ENCODE measurements at places on chromosomes 7 and 10.

- peak; percentile 63 for DNase-seq
These were observed 229.5 kb upstream of the FZD1 start for GRCh38 chr7:91034459-91035368.

GRCh38 chr10:128029731-128030369 lies 96.4 kb downstream of the MKI67 start:
- no peak for DNase-seq

DNA sequence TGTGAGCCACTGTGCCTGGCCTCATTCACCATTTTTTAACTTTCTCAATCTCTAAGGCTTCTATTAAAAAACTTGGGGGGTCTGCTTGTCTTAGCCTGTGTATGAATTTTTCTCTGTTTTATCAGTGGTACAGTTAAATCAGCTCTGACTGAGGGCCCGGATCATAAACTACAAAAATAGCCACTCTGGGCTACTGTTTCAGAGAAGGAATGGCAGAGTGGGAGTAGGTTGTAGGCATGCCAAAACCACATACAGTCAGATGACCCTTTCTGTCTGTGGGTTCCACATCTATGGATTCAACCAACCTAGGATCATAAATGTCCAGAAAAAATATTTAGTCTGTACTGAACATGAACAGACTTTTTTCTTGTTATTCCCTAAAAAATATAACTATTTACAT lies 21.3 kb downstream of the TBC1D12 start:
- DNase-seq: peak; percentile 79

DNA sequence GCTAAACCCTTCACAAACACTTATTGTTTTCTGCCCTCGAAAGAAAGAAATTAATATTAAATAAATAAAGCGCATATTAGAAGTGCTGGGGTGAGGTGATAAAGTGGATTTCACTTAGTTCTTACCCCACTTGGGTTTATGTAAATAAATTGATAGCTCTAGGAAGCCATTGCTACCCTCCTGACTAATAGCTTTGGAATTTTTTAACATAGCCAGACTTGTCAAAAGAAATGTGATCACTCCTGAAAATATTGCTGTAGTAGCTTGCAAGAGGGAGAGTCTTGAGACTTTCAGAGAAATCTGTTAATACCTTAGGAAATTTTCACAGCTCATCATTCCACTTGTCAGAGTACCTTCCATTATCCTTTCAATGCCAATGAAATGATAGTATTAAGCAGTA lies 7.6 kb downstream of the ARL5B start:
- peak; percentile 77 for DNase-seq

GRCh38 chr7:92699560-92699959 lies 109.4 kb upstream of the FAM133B start:
- peak; percentile 44 for DNase-seq

DNA sequence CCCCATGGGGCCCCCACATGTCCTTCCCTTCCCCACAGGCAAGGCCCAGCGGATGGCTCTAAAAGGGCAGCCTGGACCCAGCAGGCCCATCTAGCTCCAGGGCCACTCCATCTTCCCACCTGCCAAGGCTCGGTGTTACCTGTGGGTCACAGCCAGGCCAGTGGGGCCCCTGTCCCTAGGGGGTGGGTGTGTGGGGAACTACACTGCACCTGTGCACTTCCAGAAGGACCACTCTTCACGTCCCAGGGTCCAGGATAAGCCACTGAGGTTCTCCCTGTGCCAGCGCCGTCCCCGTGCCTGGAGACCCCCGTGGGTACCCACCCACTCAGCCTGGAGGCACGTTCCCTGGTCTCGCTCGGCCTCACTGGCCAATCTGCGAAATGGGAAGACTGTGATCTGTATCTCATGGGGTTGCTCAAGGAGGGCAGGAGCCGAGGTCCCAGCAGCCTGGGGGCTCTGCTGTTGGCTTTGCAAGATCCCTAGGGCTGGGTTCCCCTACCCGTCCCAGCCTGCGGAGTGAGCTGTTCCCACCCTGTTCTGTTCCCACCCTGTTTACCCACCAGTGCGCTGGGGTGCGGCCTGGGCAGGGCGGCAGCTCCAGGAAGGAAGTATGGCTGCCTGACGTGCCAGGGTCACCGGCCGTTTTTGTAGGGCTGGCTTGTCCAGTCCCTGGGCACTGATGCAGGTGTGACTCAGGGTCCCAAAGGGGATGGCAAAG lies 4.6 kb downstream of the PWWP2B start:
- no peak for DNase-seq

- DNase-seq: no peak
These were observed 57.9 kb downstream of the GRB10 start for GRCh38 chr7:50724526-50725520.

DNA sequence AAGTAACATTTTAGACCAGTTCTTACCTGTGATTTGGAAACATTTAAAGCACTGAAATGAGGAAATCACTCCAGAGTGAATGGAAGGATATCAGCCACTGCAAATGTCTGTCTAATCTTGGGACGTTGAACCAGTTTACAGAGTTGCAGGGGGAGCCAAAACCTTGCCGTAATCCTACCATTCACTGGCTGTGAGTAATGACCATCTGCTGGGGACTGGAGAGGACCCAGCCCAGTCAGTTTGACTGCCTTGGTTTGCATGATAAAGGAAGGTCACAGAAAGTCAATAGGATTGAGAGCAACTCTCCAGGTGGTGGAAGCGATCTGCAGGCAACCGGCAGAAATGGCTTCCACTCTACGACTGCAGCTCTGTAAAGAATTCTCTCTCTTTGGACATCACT lies 167.2 kb downstream of the AKR1D1 start:
- no peak for DNase-seq

GRCh38 chr10:132978542-132978941 lies 36.2 kb upstream of the CFAP46 start:
- no peak for DNase-seq

DNA sequence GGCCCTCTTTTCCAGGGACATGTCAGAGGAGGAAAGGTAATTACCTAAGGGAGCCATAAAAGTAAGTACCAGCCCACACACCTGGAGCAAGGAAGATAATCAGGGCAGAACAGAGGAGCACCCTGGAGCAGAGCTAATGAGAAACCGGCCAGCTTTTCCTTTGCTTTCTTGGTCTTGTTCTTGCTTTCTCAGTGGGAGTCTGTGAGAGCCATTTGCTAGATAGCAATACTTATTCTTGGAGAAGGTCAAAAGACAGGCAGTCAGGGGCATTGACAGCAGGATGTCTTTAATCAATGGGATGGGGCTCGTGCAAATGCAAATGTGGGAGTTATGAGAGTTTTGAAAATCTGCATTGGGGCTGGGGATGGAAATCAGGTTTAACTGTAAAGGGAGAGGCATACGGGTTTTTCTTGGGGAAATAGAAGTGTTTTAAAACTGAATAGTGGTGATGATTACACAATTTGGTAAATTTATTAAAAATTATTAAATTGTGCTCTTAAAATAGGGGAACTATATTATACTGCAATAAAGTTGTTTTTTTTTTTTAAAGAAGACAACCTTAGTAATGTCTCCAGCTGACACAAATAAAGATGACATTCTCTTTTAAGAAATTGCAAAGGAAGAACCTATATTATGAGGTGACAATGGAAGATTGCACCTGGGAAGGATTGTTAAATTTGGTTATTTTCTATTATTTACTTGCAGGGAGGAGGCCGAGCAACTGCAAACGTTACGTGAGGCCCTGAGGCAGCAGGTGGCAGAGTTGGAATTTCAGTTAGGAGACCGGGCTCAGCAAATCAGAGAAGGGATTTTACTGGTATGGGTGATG lies 35.6 kb upstream of the PPP1R17 start:
- DNase-seq: no peak
